ENCODE measurements at places on chromosomes 5 and 9.

DNA sequence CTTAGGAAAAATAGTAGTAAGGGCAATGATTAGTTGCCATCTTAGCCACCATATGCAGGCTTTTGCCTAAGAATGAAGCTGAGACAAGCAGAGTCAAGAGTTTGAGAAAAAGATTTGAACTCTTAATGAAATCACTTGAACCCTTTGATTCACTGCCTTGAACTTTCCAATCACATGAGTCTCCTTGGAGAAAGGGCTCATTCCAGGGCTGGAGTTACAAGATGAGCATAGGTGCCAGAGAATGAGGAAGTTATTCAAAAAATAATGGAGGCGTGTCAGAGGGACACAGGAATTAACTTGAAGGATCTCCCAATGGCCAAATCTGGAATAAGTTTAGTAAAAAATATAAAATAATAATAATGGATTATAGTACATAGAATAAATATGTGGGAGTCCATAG is 35.3 kb downstream of the MAT2B start:
- no peak for DNase-seq

DNA sequence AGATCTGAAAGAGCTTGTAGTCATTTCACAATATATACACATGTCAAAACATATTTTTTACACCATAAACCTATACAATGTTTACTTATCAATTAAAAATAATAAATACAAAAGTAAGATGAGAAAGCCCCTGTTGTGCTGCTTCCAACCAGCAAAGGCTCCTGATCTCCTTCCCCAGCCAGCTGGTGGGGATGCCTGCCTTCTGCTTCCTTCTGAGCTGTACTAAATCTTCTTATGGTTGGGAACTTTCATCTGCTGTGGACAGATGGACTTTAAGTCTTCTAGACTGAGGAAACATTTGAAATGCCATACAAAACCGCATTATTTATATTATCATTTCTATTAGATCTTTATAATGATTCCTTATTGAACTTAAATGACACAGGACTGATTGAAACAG is 745.3 kb upstream of the CHD1 start:
- DNase-seq, result peak; percentile 2

- DNase-seq, result no peak
Observed at GRCh38 chr5:21397693-21398092, 1409.7 kb upstream of the CDH18 start.

- no peak for DNase-seq
Observed at GRCh38 chr9:85662573-85662972, 79.2 kb downstream of the AGTPBP1 start.

DNA sequence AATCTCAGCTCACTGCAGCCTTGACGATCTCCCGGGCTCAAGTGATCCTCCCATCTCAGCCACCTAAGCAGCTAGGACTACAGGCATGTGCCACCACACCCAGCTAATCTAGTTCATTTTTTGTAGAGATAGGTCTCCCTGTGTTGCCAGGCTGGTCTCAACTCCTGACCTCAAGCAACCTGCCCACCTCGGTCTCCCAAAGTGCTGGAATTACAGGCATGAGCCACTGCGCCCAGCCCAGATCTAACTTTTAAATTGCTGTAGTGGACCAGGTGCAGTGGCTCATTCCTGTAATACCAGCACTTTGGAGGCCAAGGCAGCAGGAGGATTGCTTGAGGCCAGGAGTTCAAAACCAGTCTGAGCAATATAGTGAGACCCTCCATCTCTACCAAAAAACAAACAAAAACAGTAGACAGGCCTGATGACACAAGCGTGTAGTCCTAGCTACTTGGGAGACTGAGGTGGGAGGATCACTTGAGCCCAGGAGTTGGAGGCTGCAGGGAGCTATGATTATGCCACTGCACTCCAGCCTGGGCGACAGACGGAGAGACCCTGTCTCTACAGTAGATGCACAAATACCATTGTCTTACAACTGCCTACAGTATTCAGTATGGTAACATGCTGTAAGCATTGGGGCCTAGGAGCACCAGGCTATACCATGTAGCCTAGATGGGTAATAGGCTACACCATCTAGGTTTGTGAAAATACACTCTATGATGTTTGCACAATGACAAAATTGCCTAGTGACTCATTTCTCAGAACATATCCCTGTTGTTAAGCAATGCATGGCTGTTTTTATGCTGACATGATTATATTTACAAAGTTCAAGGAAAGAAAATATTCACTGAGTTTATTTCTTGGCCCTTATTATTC is 1.5 kb upstream of the SIT1 start:
- no peak for DNase-seq

GRCh38 chr5:34055667-34056066 is 12.7 kb upstream of the C1QTNF3 start:
- DNase-seq, result no peak

- no peak for DNase-seq
Observed at GRCh38 chr9:4709380-4709779, 30.0 kb downstream of the CDC37L1 start.

DNA sequence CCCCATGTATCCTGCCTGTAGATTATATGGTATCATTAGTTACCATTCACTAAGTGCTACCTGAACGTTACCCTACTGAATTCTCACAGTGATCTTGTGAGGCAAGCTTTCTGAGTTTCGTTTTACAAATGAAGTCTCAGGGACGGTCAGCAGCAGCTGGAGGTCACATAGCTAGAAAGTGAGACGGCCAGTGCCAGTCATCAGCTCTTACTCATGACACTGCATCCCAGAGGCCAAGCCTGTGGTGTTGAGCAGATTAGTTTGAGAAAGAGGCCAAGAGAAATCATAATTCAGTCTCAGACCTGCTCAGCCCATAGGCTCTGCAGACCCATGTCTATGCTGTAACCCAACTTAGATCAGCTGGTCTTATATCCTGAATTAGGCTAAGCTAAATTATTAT is 95.7 kb upstream of the EGFLAM start:
- no peak for DNase-seq

- peak; percentile 6 for DNase-seq
Observed at GRCh38 chr5:76521240-76521758, 101.9 kb downstream of the F2RL2 start.

- no peak for DNase-seq
Observed at GRCh38 chr9:99594056-99594780, 227.5 kb upstream of the NR4A3 start.

GRCh38 chr9:83967073-83967472 is 12.9 kb downstream of the HNRNPK start:
- DNase-seq, result no peak

GRCh38 chr5:179836225-179837019 is 15.7 kb downstream of the SQSTM1 start:
- no peak for DNase-seq

DNA sequence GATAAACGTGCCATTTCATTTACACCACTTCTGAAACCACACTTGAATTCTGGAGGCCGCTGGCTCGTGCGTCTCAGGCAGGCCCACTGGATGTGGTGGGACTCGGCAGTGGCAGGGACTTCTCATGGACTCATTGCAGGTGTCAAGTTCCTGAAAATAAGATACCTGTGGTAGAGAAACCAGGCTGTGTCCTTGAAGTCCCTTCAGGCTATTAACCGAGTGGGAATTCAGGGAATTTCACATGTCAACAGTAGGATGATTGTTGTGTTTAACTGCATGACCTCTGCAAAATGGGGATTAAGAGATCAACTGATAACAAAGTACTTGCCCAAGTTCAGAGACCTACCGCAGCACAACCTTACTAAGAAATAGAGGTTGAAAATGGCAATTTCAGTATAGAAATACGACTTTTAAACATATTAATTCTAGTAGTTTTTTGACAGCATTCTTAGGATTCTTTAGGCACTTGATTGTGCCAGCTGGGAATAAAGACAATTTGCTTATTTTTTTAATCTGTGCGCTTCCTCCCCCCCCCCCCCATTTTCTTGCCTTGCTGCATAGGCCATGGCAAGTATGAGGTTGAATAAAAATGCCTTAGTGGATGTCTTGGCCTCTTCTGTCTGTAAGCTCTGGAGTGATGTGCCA is 26.8 kb downstream of the TRIP13 start:
- no peak for DNase-seq

DNA sequence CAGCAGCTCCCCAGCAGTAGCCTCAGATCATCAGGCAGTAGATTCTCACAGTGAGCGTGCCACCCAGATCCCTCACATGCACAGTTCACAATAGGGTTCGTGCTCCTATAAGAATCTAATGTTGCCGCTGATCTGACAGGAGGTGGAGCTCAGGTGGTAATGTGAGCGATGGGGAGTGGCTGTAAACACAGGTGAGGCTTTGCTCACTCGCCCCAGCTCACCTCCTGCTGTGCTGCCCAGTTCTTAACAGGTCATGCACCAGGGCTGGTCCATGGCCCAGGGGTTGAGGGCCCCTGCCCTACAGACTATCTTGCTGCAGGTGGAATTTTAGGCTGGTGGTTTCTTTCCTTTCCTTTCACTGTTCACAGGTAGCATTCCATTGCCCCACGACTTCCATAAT is 100.2 kb downstream of the MRPL36 start:
- DNase-seq, result no peak

GRCh38 chr5:155260798-155261197 is 247.2 kb downstream of the KIF4B start:
- no peak for DNase-seq

DNA sequence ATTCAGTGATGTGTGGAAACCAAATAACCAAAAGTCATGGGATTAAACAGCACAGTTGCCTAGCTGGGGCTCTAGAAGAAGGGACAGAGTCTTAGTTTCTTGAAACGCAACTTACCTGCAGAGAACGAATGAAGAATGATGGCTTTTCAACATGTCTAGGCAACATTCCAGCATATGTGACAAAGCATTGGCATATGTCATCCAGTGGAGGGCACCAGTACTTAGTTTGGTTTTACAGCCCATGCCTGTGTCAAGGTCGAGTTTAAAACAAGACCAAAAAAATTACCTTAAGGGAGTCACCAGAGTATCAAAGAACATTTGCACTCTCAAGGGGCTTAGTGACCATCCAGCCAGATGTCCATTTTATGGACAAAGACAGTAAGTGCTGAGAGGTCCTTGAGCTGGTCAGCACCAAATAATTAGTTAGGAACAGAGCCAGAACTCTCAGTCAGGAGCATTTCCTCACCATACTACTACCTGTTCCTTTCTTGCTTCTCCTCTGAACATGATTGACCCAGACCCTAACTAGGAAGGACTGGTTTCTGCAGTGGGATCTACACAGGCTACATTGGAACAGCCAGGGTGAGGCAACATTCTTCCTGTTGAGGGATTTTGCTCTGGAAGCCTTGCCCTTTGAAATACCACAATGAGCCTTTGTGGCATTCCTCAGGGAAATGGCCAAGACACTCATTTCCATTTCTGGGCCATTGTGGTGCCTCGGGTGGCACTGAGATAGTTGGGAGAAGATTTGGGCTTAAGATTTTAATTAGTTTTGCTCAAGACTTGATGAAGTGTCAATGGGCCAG is 75.4 kb upstream of the ANKH start:
- DNase-seq, result peak; percentile 30

All from endothelial cell of umbilical vein (primary cell).